Right forelimb (tissue), 1 donor: ENCODE measurements at places on chromosomes 6 and 20.

DNA sequence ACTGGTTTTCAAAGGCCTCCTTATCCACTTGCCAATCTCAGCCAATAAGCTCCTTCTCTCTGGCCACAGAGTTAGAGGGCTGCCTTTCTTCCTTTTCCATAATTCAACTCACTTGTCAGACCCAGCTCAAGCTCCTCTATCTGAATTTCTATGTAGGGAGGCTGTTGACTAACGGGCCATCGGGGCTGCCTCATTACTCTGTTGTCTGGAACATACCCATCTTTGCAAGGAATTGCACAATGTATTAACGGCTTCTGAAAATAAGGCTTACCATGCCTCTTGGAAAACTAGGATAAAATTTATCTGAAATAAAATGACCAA is 28.5 kb upstream of the KIF6 start:
- no peak for DNase-seq

GRCh38 chr6:110491299-110491643 is 14.9 kb upstream of the SLC22A16 start:
- no peak for DNase-seq

GRCh38 chr6:42294759-42295158 is 77.1 kb upstream of the MRPS10 start:
- DNase-seq = no peak

- no peak for DNase-seq
Observed at GRCh38 chr6:164039954-164040375, 625.4 kb downstream of the QKI start.

DNA sequence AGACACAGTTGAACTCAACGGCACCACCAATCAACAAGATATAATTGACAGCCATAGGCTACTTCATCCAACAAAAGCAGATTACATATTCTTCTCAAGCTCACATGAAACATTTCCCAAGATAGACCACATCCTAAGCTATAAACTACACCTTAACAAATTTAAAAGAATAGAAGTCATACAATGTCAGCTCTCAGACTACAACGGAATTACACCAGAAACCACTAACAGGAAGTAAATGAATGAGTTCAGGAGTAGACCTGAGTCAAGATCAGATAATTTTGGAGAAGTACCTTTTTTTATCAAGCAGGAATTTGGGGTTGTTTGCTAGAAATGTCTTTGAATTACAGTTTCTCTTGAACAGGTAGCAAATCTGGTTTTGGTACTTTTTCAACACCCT is 237.8 kb downstream of the TBX18 start:
- DNase-seq = no peak
